Gastrocnemius medialis (tissue), 4 donors: ENCODE measurements at places on chromosomes 12 and 14.

DNA sequence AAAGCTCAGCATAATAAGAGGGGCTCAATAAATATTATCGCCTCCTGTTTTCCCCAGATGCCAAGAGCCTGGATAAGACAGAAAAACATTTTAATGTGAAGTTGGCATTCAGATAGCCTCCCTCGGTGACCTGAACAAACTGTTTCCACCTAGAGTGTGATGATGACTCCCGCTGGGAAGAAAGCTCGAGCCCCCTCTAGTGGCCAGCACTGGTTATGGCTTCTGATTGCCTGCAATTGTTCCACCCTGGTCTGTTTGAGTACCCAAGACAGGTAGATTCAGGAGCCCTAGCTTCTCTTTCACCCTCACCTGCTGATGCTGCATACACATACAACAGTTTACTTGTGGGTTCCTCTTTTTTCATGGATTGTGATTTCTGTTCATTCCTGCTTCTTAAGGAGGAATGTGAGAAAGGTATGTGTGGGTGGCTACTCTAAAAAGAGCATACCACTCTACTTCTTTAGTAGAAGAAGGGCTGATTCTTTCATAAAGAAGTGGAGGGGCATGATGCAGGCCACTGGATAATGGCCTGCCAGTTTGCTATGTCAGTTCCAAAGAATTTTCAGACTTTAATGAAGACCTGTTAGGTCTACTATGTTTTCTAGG lies 6.4 kb downstream of the ERG28 start:
- peak; percentile 78 for DNase-seq

GRCh38 chr14:69712599-69713088 lies 54.3 kb upstream of the SRSF5 start:
- peak; percentile 47 for DNase-seq

- no peak for DNase-seq
Measured at GRCh38 chr12:50211392-50212070, 44.4 kb upstream of the CERS5 start.

DNA sequence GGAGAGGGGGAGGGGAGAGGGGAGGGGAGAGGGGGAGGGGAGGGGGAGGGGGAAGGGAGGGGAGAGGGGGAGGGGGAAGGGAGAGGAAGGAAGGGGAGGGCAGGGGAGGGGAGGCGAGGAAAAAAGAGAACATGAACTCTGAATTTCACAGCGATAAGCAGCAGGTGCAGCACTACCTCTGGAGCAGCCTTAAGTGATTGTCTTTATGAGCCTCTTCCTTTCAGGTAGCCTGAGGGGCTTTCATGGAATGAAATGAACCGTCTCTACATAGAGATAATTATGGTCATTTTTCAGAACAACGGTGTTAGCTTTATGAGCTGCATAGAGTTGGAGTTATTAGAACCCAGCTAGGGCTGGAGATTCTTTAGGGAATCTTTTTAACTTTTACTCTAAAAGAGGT lies 18.1 kb upstream of the PTCSC3 start:
- no peak for DNase-seq

DNA sequence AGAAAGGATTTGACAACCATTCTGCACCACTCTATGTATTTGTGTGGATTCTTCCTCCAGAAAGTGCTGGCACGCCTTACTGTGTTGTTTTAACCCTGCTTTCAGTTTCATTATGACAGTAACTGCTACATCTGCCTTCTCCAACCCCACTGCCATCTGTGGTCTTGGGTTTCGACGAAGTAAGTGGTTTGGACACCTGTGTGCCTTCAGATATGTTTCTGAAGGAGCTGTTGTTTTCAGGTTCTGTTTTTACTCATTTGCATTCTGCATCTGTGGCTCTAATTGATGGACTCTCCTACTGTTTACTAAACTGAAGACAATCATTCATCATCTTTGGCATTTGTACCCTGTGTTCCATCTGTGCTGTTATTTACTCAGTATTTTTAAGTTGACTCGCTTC lies 4.1 kb downstream of the TSHR start:
- no peak for DNase-seq

DNA sequence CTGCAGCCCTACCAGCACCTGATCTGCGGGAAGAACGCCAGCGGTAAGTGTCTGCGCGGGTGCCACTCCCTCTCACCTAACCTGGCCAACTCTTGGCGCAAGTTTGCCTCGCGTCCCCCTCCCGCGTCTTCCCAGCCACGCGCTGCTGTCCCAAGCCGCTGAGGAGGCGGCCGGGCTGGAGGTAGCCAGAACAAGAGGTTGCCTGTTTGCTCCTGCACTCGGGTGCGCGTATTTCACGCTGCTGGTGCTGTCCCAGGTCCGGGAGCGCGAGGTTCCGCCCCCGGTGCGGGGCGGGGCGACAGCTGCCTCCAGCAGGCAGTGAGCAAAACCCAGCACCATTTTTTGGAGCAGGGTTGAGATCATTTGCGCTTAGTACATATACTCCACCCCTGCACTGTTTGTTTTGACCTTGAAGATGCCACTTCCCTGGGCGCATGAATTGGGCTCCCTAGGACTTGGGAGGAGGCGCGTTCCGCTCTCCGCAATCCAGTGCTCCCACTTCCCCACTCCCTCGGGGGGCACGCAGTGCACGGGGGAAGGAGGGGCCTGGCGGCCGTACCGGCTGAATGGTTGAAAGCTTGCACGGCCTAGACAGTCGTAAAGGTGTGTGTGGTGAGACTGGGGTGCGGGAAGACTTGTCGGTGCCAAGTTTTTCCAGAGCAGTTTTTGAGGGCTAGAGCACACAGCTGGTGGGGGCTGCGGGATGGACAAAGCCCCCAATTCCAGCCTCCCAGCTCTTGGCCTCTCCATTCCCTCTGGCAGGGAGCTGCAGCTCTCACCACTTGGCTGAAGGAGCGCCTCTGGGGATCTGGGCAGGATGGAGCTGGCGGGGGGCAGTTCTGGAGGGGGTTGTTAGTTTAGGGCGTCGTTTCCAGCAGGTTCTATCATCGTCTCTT lies 226.9 kb upstream of the CRY1 start:
- DNase-seq: no peak

GRCh38 chr14:90658541-90658967 lies 157.7 kb downstream of the TTC7B start:
- DNase-seq: no peak

DNA sequence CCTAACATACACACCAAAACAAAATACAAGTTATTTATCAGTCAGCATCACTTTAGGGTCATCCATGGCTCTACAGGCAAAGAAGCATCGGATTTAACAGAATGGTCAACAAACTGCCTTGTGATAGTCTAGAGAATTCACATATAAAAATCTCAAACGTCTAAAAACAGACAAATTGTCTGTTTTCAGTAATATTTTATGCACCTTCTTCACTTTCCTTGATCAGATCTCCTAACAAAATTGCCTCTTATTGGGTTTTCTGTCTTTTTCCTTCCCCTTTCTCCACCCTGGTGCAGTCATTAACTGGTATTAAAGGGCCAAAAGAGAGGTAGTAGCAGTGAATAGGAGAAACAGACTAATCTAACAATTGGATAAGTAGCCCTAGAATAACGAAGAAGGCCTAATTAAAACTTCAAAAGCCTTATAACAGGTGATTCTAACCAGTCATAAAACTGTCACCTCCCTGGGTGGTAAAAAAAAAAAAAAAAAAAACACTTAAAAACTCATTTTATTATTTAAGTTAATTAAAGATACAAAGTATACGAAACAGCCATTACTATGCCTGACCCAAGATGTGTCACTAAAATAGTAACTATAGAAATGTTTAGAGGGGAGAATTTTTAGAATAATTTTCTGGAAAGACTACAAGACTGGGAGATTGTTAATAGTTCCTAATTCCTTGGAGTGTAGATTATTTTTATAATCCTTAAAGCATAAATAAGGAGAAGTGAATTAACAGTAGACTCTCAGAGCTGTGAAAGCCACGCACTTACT lies 1.5 kb downstream of the KIF21A start:
- DNase-seq: no peak

DNA sequence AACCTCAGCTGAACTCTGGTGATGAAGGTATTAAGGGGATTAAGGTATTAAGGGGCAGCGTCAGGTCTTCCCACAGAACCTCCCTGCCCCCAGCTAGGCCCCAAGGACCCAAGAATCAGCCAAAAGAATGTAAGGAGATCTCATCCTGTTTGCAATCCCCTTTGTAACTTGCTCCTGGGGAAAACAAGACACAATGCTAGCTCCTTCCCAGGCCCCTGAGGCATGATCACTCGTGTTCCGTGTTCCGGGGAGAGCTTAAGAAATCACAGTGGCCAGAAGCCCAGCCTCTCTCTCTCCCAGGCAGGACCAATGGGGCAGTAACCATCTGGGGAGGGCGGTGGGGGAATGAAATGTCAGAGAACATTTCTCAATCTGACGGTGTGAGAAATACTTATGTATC lies 33.2 kb downstream of the PIGH start:
- peak; percentile 65 for DNase-seq

DNA sequence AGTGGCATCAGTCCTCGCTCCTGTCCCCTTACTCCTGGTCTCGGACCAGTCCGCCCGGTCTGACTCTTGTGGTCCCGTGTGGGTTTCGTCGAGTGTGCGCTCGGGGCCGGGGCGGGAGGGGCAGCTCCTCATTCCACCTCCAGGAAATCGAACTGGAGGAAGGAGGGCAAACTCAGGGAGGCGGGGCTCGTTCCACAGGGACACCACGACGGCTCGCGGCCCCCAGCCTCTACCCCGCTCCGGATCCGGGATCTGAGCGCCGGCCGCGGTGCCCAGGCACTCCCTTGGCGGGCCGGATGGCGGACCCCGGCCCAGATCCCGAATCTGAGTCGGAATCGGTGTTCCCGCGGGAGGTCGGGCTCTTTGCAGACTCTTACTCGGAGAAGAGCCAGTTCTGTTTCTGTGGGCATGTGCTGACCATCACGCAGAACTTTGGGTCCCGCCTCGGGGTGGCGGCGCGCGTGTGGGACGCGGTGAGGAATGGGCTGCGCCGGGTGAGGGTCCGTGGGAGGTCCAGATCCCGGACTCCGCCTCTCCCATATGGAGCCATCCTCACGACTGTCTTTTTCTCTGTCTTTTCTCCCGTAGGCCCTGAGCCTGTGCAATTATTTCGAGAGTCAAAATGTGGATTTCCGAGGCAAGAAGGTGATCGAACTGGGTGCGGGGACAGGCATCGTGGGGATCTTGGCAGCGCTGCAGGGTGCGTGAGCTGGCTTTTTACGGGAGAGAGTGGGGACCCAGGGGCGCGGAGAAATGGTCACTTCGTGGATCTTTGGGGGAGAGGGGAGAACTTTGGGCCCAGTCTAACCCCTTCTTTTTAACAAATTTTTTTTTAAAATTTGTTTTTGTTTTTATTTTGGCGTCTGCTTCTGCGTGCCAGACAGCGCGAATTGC lies at the start of gene EEF1AKMT3:
EEF1AKMT3 (plus strand) TSS at position 186 of the 894 bp plus-strand sequence; CDS start at position 297, 111 bp downstream.
- DNase-seq: peak; percentile 36

GRCh38 chr14:51097287-51097686 lies 2.4 kb upstream of the TRIM9 start:
- no peak for DNase-seq

- DNase-seq: no peak
Measured at GRCh38 chr12:121769831-121770301, 23.6 kb downstream of the RHOF start.

GRCh38 chr12:57003395-57003794 lies 3.0 kb downstream of the ZBTB39 start:
- no peak for DNase-seq

DNA sequence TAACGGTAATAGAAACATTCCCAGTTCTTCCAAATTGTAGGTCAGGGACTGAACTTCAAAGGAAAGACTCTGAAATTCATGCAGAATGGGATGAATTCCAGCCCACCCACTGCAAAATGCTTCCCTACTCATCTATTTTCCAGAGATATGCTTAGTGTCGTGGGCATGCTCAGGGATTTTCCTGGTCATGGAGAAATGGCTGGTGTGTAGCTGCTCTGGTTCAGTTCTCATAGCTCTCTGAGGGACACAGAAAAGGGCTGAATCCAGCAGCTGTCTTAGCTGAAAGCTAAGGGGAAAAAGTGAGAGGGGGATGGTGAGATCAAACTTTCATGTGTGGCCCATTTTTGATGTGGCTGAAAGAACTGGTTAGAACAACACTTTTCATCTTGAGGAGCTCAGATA lies 72.9 kb upstream of the KRAS start:
- no peak for DNase-seq

DNA sequence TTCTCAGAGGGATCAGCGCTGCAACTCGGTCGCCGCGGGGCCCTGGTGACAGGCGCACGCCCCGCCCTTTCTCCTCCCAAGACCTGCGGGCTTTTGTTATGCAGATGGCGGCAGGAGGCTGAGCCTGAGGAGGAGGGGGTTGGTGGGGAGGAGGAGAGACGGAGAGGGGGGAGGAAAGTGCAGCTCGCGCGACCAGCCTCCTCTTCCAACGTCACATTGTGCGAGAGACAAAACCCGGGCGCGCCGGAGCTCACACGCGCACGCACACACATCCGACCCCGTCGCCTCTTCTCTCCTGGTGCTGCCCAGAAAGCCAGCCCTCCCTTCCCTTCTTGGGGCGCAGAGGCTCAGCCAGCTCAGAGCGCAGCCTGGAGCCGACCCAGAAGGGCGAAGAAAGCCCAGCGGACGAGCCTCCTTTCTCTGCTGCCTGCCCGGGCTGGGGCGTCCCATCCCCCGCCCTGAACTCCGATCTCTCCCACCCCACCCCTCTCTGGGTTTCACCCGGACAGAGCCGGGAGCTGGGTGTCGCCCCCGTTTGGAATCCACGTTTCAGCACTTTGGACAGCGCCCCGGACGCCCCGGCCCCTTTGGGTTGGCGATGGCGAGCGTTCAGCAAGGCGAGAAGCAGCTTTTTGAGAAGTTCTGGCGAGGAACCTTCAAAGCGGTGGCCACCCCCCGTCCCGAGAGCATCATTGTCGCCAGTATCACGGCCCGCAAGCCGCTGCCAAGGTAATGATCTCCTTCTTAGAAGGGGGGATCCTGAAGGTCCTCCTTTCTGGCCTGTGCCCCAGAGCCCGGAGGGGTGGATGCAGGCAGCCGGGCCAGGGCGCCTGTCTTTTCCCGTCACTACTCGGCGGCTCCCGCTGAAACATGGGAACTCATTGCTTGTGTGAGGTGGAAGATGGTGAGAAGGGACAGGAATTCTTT lies at the start of gene SRRM4:
SRRM4 (plus strand) TSS at position 257 of the 927 bp plus-strand sequence; CDS start at position 599, 342 bp downstream.
- no peak for DNase-seq

DNA sequence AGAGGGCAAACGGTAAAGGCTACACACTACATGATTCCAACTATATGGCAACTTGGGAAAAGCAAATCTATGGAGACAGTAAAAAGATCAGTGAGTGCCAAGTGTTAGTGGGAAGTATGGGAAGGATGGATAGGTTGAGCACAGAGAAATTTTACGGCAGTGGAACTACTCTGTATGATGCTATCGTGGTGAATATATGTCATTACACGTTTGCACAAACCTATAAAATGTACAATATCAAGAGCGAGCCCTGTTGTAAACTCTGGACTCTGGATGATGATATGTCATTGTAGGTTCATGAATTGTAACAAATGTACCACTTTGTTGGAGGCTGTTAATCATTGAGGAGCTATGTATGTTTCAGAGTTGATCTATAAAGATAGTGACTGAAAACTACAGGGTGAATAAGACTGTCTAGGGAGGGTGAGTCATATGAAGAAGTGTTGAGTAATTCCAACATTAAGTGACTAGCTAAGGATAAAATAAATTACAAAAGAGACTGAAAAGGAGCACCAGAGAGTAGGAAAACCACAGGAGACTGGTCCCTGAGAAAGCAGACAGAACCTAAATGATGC lies 349.2 kb upstream of the LMO3 start:
- DNase-seq: no peak
